ENCODE measurements at places on chromosomes 6 and 20.

DNA sequence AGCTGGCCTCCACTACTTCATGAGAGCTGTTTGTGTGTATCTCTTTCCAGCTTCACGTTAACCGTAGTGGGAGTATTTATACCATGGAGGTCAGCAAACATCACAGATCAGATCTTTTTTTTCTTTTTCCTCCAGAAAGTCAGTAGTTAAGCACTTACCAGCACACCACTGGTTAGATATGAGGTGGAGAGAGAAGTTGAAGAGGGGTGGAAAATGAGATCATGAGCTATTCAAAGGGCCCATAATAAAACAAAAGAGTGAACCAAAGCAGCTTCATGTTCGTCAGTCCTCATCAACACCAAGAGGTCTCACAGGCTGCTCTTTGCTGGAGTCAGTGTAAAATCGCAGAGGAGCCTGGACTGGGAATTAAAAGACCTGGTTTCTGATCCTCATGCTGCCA, 125.1 kb upstream of the SGK1 start:
- no peak for DNase-seq

DNA sequence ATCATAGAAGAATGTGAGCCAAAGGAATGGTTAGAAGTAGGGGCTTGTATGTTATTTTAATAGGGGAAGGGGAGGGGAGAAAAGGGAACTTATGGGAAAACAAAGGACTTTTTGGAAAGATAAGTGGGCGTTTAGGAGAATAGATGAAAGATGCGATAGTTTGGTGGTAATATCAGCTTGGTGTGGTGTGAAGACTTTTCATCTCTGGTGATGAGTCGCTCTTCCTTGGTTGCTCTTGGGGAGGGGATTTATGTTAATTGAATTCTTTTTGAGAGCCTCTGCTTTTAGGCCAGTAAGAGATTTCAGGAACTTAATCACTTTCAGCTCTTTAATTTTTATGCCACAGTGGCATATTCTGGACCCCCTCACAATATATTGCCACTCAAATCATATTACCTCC, 10.8 kb downstream of the HECA start:
- DNase-seq: no peak

DNA sequence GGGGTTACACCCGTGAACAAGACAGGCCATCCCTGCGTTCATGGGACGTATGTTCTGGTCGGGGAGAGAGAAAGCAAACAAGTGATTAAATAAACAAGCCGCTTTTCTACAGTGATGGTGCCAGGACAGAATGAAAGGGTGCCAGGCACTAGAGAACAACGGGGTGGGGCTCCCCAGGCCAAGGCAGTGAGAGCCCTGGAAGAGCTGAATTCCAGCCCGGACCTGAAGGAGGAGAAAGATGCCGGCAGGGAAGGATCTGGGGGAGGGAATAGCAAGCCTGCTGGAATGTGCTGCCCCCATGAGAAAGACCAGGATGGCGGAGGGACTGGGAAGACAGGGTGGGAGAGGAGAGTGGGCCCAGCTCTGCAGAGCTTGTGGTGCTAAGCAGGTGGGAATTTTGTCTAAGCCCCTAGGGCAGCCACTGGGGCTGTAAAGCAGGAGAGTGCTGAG, 7.5 kb downstream of the SNAI1 start:
- DNase-seq: no peak

- DNase-seq: no peak
These were observed 28.2 kb downstream of the GSTA2 start for GRCh38 chr6:52735071-52735470.

- DNase-seq: no peak
These were observed 563.3 kb downstream of the TBC1D32 start for GRCh38 chr6:120771019-120771418.

- no peak for DNase-seq
These were observed 10.7 kb downstream of the AHCY start for GRCh38 chr20:34292496-34292895.

DNA sequence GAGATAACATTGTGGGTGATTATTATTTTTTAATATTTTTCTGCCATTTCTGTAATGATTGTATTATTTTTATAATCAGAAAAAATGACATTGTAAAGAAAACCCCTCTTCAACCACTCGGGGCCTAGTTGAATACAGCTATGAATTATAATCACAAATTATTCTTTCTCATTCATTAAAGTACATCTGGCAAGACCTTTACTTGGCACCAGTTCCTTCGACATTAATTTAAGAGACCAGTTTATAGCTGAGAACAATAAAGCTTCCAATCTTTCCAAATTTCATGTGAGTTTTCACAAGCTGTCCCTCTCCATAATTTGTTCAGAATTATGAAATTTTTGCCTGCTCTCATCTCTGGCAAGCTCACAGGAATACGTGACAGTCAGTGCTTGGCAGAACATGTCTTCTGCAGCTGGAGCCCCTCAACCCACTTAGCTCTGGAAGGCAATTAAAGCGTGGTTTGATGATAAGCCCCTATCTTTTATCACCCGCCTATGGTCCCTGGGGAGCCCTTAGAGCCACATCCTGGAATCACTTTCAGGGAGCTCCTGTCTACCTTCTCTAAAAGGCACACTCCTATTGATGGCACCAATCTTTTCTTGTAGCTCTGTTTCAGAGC, 237.2 kb upstream of the PRND start:
- no peak for DNase-seq

GRCh38 chr6:117309069-117309468, 43.7 kb downstream of the VGLL2 start:
- DNase-seq: no peak

DNA sequence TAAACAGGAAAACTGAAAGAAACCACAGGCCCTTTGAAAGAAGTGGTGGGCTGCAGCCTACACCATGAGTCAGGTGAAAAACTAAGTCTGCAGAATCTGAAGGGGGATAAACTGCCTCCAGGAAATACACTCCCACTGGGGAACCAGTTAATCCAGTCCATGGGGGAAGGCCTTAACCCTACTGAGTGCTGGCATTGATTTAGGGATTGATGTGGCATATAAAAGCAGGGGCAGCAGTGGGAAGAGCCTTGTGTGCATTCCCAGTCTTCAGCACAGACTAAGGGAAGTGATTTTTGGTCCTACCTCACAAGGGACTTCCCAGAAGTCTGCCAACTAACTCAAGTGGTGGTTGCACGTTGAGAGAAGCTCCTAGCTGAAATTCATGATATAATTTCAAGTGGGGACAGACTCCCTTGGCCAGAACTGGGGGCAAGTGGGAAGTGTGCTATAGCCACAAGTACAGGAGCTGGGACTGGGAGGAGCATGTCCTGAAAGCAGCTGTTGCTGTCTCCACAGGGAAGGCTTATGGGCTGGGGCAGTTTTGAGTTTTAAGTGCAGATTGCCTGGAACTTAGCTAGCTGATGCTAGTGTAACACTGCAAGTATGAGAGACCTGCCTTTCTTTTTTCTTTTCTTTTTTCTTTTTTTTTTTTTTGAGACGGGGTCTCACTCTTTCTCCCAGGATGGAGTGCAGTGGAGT, 31.2 kb downstream of the CITED2 start:
- DNase-seq: no peak

- no peak for DNase-seq
These were observed 183.6 kb downstream of the FAXC start for GRCh38 chr6:99165838-99166237.

DNA sequence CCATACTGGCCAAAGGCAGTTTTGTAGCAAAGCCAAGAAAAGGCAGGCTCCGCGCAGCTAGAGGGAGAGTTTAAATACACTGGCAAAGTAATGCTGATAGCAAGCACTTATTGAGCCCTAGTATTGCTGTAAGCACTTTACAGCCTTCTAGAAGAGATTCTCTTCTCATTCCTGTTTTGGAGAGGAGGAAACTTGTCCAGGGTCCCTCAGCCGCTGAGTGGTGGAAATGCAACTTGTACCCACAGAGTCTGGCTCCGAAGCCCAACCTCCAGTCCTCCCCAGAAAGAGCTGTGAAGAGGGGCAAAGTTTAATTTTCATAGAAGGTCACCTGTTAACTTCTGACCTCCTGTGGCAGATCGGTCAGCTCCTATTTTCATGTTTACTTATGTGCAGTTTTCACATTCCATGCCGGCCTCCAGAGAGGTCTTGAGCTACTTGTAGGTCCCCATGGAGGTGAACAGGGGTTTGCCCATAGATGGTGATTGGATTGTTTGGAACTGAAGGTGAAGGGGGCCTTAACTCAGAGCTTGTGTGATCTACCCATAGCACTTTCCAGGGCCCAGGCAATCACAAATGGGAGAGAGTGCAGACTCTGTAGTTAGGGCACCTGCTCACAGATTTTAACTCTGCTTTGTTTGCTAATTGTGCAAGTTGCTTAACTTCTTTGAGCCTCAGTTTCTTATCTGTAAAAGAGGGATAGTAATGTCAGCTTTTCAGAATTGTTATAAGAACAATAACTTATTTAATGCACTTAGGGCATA, 70.7 kb downstream of the LYRM2 start:
- no peak for DNase-seq

DNA sequence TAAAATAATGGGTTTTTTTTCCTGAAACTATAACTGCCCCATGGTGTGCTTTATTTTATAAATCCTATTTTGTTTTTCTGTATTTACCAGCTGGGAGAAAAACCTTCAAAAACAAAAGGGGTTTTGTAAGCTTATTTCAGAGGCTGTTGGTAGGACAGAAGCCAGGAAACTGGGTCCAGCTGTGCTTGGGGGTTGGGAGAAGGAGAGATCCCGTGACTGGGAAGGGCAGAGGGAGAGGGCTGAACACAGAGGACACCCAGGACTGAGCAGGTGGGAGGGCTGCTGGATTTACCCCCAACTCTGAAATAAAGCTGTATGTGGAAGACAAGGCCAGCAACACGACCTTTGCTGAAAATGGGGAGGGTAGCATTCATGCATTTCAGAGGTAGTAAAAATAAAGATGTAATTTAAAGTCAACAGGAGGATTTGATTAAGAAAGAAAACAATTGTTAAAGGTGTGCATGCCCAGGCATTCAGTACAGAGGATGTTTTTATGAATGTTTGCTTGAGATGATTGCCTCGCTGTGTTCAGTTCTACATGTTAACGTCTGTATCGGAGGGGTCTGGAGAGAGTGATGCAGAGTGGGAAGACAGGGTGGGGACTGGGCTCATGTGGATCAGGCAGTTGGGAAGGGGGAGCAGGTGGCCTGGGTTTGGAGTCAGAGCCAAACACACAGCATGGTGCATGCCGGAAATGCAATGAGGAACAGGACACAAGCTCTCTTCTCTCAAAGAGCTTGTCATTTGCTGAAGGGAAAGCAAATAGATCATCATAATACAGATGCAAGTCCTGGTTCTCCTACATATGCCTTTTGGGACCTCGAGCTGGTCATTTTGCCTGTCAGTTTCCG, 21.4 kb downstream of the ARFGEF3 start:
- DNase-seq: no peak

GRCh38 chr20:56943946-56944945, 315.1 kb downstream of the TFAP2C start:
- no peak for DNase-seq
